Activated CD8-positive, alpha-beta memory T cell treated with anti-CD3 and anti-CD28 coated beads, Interleukin-2, amount 10 ng/mL, durations not matched to agents 7 days and 5 days (primary cell): ENCODE measurements at places on chromosomes 7 and 10. TPM values are rescaled to one million over a fixed set of nuclear protein-coding genes. Genes with fewer than 3 reads are reported as not detected.

- H3K27ac ChIP-seq, result no peak overlapping the region
- no peaks in the 10 kb centered on the region for H3K4me1 ChIP-seq
- DNase-seq, result no peak
These were observed 649.0 kb upstream of the ANKRD30A start for GRCh38 chr10:36476399-36476798.

DNA sequence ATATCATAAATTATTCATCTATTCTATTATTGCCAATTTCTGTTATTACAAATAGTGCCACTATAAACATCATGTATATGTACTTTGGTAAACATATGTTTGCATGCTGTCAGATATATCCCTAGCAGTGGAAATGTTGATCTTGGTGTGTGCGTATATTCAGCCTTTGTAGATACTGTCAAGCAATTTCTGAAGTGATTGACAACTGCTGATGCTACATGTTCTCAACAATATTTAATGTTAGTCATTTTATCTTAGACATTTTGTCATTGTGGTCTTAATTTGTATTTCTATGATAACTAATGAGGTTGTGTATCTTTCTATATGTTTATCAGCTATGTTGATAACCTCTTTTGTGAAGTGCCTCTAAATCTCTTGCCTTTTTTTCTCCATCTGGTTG, 186.5 kb upstream of the NRG3 start:
- no peaks in the 10 kb centered on the region for H3K27me3 ChIP-seq
- no peaks in the 10 kb centered on the region for H3K4me1 ChIP-seq
- H3K4me3 ChIP-seq, result no peak overlapping the region
- H3K36me3 ChIP-seq, result no peaks in the 10 kb centered on the region
- no peak for DNase-seq

DNA sequence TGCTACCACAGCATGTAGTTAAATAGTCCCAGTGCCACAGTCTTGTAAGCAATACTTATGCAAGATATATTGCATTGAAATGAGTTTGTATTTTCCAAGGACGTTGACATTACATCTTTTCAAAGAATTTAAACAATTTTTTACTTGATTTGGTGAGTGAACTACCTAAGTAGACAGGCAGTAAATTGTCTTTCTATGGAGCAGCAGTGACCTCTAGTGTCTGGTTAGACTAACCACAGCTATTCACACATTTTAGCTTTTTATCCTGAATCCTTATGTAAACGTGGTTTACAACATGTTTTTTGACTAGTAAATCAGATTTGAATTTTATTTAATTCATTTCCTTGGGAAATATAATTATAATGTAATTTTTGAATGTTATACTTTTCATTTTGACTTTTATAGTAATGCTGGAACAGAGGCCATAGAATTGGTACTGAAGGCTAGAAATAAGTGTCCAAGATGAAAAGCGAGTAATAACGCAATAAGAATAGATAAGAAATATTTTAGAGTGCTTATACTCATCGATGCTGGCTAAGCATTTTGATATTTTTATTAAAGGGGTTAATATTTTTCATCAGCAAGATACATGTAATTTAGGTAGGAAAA, 5.6 kb downstream of the LRRTM3 start:
- H3K4me1 ChIP-seq, result no peaks in the 10 kb centered on the region
- peaks cover 27% of the 10 kb centered on the region for H3K27me3 ChIP-seq
- no peak overlapping the region for H3K27ac ChIP-seq

The OPALIN gene
- not detected for total RNA-seq

The MYH16 gene
- not detected for total RNA-seq
